ENCODE measurements at places on chromosomes 7 and 10.

GRCh38 chr10:34195364-34196057 lies 619.6 kb downstream of the PARD3 start:
- DNase-seq = no peak

- DNase-seq = no peak
Measured at GRCh38 chr7:35777121-35777520, 23.7 kb upstream of the SEPTIN7 start.

GRCh38 chr10:129523723-129524316 lies 56.8 kb downstream of the MGMT start:
- DNase-seq = no peak

- no peak for DNase-seq
Measured at GRCh38 chr7:121023683-121024511, 35.4 kb downstream of the CPED1 start.

GRCh38 chr10:5079836-5080235 lies 14.4 kb upstream of the AKR1C3 start:
- no peak for DNase-seq

DNA sequence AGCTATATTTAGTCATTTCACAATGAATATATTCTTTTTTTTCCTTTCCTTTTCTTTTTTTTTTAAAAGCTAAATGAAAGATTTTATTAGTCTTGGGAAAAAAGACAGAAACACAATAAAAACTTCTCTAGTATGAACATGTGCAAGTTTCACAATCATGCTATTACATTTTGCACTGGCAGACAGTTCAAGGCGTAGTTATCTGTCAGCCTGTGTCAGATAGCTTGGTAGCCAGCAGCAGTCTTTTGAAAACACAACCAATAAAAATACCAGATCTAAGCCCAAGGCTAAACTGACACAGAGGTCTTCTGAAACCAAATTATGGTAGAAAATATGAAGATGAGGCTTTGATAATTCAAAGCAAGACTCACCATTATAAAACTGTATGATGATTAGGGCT lies 205.8 kb upstream of the TEX47 start:
- DNase-seq = no peak

GRCh38 chr10:122243550-122243949 lies 27.5 kb upstream of the BTBD16 start:
- no peak for DNase-seq

GRCh38 chr7:50312250-50313162 lies 8.0 kb downstream of the IKZF1 start:
- DNase-seq = no peak

DNA sequence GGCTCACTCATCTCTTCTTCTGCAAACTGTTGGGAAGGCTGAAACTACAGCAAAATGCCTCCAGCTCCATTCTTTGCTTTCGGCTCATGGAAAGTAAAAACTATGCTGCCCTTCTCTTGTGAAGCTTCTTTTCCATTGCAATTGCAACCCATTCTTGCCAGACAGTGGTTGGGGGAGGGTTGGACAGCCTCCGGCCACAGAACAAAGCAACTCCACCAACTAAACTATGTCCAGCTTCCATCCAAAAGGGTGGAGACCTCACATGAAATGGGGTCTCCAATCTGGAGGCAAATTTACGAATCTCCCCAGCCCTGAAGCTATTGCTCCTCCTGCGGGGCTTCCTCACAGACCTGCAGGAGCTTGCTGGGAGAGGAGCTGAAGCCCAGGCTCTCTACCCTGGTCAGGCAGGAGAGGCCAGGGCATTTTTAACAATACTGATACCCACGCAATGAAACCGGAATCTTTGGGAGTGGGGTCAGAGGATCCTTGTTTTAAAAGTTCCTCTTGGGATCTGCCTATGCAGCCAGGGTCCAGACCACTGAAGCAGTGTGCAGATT lies 549 bp downstream of the GPNMB start:
- no peak for DNase-seq

GRCh38 chr10:129074939-129075338 lies 392.1 kb upstream of the MGMT start:
- DNase-seq = no peak

DNA sequence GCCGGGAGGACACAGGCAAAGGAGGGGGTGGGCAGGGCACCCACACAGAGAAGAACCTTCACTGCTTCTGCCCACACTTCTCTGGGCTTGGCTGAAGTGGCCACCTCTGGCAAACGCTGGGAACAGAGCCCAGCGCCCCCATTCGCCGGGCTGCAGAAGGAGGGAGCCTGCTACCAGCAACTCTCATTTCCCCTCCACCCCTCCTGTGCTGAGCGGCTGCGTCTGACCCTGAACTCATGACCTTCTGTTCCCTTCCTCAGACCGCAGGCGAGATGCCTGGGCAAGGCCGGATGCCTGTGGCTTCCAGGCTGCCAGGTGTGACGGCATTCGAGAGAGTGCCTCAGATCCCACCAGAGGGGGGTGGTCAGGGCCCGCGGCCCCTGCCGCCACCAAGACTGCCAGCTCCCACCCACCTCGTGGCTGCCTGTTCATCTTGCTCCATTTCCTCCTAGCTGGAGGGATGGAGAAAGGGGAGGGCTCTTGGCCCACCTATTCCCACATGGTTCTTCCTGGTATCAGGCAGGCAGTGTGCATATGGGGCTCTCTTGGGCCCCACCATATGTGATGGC lies 19.8 kb downstream of the DNAJB12 start:
- no peak for DNase-seq

DNA sequence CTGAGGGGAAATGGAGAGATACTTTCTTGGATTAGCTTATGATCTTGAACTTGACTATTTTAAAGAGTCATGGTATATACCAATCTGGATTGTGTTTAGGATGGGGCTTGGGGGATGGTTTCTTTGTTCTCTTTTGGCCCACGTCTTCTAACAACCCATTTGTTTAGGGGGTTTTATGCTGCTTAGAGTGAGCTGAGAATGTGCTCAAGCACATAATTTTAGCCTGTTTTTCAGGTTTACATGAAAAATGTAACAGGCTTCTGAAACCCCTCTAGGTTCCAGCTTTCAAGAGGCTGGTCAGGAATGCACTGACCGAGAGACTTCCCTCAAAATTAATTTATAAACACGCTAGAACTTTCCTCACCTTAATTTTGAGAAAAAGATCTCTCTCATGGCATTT lies 94.3 kb downstream of the AUTS2 start:
- DNase-seq = no peak

GRCh38 chr7:66150471-66150870 lies 35.8 kb downstream of the CRCP start:
- DNase-seq = no peak

DNA sequence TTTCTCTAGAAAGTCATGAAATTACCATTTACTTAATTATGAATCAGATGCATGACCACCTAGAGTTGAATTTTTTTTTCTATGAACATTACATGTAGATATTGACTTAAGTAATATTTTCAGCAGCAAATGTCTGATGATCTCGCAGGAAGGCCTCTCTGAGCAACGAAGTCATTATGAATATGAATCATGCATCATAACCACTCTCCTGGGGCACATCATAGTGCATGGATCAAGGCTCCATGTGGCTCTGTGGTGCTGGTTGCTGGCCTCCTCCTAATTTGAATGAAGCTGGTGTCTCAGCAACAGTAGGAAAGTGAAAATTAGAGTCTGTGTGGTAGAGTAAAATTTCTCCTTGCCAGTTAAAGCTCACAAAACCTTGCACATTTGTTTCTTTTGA lies 121.4 kb upstream of the INHBA start:
- DNase-seq = no peak

GRCh38 chr7:139169816-139170215 lies 60.3 kb upstream of the ZC3HAV1 start:
- DNase-seq = no peak

DNA sequence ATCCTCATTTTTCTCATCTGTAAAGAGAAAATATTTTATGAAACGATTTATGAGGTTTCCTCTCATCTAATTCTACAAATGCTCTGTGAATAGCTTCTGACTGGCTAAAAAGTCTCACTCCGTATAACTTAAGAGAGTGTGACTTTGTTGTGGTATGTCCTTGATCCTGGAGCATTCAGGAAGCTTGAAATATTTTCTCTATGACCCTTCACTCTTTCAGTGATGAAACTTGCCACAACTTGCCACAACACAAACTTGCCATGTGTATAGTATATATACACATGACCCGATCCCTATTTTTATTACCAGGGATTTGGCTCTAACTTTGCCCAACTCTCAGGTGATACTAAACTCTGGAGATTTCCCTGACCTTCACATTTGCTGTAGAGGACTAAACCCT lies 74.1 kb downstream of the TES start:
- no peak for DNase-seq

DNA sequence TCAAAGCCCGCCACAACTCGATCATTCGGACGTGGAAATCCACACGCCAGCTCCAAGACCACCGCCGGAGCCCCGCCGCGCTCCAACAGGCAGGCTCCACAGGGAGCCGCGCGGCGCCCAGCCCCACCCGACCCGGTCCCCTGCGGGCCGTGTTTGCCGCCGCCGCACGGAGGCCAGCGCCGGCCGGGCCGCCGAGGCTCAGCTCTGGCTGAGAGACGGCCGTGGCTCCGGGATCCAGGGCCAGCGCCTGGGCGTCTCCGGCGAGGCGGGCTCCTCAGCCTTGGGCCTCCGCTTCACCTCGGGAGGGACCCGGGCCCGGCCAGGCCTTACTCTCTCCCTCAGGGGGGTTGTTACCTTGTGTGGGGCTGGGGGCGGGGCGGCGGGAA lies 333 bp downstream of the SMNDC1 start:
- DNase-seq = no peak

- DNase-seq = no peak
Measured at GRCh38 chr7:35826751-35827150, 25.9 kb downstream of the SEPTIN7 start.

- no peak for DNase-seq
Measured at GRCh38 chr10:7945034-7945433, 109.5 kb upstream of the GATA3 start.

Data from GOT3 (cell line).